ENCODE measurements at places on chromosomes 3 and 15. TPM values are rescaled to one million over a fixed set of nuclear protein-coding genes. Genes with fewer than 3 reads are reported as not detected.
A peak's percentile ranks its signal among the peaks of the same experiment; 100 is the strongest.

The SAMMSON gene
- not detected for polyA plus RNA-seq

DNA sequence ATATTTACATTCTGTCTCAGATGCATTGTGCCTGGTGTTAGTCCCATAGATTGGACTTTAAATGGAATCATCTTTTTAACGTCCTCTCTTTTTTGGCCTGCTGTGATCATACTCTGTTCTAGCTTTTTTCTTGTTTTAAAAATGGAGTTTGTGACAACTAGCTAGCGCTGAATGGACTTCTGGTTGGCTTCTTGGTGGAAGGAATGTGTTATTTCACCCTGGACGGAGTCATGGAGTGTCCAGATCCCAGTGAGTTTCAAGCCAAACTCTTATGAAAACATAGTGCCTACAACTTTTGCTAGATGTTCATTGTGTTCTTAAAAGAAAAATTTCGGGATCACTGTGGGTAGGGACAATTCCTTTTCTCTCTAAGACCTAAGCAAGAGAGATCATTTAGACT lies 192.6 kb downstream of the TCF12 start:
- no peak for DNase-seq

DNA sequence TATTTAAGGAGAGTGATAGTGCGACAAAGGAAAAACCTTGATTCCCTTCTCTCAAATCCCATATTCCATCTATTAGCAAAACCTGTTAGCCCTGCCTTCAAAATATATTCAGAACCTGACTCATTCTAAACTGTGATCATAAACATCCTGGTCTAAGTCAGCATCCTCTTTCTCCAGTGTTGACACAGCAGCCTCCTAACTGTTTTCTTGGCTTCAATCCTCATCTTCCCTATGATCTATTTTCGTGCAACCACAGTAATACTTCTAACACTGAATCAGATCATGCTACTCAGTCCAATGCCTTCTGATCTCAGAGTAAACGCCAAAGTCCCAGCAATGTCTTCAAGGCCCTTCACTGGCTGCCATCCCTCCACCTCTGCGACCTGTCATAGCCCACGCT lies 785.1 kb downstream of the EDEM1 start:
- no peak for DNase-seq

The ANKDD1A gene
- 3.5 TPM for polyA plus RNA-seq

DNA sequence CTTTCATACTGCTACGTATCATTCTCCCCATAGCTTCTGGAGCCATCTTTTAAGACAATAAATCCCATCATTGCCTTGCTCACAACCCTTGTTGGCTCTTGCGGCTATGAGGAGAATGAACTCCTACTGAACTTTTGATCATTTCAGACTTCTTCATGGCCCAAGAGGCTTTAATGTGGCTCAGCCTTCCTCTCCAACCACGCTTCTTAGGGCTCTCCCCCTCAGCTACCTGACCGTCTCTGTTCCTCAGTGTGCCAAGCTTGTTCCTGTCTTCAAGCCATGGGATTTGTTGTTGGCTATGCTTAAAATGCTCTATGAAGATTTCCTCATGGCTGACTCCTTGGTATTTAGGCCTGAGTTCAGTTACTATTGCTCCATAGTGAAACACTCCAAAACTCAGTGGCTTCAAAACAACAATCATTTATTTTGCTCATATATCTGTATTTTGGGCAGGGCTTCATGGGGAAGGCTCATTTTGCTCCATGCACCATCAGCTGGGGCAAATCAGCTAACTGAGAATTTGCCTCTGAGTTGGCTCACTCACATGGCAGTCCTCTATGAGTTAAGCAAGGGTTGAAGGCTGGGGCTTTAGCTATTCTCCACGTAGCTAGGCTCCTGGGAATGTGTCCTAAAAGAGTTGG lies 47.5 kb downstream of the FOXL2 start:
- DNase-seq: no peak

DNA sequence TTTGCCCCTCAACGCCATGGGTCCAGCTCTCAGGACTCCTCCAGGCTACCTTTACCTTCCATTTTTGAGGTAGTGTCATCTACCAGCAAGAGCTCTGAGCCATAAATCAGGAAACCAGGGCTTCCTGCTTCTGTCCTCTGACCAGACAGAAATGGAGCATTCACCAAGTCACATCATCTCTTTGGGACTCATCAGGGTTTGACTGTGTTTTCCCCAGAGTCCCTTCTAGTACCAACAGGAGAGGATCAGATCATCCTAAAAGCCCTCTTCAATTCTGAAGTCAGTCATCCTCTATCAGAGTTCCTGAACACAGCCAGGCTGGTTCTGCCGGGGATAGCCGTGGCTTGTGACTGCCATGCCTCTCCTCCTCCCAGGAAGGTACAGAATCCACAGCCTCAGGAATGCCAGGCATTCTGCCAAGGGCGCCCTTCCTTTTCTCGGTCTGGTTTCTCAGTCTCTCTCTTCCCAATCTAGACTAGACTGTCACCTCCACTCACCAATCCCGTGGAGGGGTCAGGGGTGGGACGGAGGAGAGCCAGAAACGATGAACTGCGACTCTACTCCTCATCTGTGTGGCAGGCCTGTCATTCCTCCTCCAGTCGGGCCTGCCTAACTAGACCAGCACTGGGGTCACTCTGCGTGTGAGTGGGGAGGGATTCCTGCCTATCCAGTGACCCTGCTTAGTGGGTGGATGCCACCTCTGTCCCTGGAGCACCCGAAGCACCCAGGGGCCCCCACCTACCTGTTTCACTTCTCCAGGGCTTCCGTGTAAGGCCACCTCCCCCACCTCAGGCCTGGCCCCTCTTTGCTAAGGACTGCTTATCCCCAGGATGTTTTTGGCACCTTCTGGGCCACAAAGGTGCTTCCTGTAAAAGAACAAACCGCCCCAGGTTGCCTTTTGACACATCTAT lies 30.9 kb downstream of the CCNL1 start:
- peak; percentile 54 for DNase-seq

DNA sequence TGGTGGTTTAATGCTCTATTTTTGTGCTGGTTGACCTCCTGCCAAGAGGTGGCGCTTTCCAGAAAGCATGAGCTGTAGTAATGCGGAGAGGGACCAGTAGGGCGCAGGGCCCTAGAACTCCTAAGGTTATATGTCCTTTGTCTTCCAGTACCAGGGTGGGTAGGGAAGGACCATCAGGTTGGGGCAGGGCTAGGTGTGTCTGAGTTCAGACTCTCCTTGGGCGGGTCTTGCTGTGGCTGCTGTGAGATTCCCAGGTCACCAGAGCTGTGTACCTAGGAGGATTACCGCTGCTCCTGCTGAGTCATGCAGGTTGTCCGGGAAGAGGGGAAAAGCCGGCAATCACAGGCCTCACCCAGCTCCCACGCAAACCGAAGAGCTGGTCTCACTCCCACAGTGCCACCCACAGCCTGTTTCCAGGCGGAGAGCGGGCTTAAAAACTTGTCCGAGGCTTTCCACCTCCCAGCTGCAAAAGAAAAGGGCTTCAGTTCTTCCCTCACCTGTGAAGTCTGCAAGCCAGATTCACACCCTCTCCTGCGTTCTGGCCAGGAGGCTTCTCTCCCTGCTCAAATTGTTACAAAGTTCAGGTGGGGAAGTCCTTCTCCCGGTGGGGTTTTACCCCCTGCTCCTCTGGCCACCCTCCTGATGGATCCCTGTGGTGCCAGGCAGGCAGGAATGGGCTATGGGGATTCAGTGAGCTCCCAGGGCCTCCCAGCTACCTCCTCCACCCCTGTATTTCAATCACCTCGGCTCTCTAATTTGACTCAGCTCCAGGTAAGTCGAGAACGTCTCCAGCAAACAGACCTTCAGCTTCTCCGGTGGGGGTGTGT lies 37.7 kb upstream of the BCHE start:
- no peak for DNase-seq

GRCh38 chr15:86488046-86488445 lies 408.4 kb downstream of the AGBL1 start:
- no peak for DNase-seq

The ISLR2 gene
- 0.20 TPM for polyA plus RNA-seq

GRCh38 chr3:41148478-41148877 lies 50.8 kb upstream of the CTNNB1 start:
- no peak for DNase-seq

The ALDH1A2 gene
- 0.68 TPM for polyA plus RNA-seq

GRCh38 chr3:27681249-27681748 lies 40.8 kb downstream of the EOMES start:
- DNase-seq: peak; percentile 91

The P2RY14 gene
- polyA plus RNA-seq: not detected

GRCh38 chr15:79815468-79815867 lies 81.3 kb downstream of the MTHFS start:
- DNase-seq: no peak

DNA sequence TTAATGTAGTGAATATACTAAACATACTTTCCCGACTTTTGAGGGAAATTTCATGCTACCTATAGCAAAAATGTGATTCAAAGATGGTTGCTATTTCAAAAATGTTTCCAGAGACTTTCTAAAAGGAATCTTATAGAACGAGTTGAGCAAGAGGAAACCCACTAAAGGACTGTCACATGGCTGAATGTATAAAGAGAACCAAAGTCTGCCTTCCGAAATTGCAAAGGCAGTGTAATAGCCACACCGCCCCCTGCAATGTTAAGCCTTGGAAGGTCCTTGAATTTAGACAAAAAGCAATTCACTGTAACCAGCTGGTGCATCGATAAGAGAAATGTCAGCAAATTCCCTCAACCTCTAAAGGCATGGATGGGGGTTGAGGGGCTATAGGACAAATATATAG lies 142.8 kb downstream of the CHL1 start:
- no peak for DNase-seq

- no peak for DNase-seq
Measured at GRCh38 chr3:183224180-183224970, 28.7 kb upstream of the B3GNT5 start.

DNA sequence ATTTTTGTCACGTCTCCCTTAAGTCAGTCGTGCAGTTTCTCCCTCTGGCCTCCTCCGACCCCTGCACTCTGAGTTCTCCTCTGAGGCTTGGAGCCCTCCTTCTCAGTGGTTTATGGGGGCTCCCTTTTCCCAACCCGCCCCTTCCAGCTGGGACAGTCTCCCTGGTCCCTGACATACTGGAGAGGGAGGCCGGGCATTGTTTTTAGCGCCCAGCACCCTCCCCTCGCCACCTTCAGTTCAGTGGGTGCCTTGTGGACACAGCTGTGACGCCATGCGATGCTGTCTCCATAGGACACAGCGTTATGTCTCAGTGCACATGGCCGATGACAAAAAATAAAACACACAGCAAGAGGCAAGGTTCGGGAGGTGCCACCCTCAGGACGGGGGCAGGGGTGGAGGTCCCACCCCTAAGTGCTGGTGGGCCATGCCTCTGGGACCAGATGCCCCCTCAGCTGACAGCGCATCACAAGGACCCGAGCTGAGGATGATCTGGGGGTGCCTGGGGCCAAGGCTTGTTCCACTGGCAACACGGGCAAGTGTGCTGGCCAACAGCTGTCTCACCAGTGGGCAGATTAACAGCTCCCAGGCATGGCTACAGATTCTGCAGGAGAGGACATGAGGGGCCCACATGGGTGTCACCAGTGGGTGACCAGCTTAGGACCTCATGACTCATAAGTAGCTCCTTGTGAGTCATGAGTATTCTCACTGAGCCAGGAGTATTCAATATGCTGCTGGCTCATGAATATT lies 81.6 kb downstream of the PLXNA1 start:
- peak; percentile 87 for DNase-seq

The KLHL40 gene
- polyA plus RNA-seq: not detected

DNA sequence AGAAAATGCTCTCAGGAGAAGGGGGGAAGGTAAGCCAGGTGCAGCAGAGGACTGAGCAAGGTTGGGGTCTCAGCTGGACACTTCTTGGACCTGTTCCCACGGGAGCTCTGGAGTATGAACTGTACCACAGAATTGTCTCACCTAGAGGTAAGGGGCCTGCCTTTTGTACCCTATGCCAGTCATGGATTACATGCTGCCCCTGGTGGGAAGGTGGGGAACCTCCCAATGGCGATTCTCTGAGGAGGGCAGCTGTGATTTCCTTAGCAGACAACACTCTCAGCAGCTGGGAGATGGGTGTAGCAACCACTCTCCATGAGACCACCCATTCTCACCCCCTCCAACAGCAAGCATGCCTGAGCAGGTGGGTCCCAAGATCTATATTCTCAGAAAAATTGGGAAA lies 329.4 kb upstream of the CTNNB1 start:
- no peak for DNase-seq

The EFCAB12 gene
- not detected for polyA plus RNA-seq

The RAB7A gene
- 255 TPM for polyA plus RNA-seq

The TTC23 gene
- 10.0 TPM for polyA plus RNA-seq

GRCh38 chr15:63945838-63946298 lies 100.4 kb downstream of the DAPK2 start:
- no peak for DNase-seq

GRCh38 chr3:196749125-196749524 lies 9.5 kb downstream of the PAK2 start:
- DNase-seq: no peak

The DLL4 gene
- not detected for polyA plus RNA-seq

DNA sequence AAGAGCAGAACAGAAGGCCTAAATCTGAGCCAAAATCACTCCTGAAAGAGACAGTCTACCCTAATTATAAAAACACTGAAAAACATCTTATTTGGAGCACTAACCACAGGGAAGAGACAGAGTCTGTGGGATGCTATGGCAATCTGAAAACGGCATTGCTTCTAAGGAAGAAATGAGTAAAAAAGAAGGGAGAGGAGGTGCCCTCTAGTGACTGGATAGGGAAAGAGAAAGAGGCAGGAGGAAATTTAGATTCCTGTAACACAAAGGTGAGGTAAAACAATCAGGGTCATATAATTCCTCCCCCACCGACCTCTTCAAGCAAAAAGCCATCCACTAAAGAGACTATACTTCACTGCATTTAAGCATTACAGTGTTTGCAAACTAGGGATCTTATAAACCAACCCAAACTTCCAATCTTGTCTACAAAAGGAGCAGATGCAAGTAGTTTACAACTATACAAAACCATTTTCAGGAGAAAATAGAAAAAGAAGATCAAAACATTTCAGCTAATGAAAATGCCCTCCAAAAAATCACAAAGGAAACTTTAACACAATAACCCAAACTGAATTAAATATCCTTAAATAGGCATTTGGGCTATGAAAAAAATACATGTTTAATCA lies 32.6 kb downstream of the HACD2 start:
- peak; percentile 45 for DNase-seq

DNA sequence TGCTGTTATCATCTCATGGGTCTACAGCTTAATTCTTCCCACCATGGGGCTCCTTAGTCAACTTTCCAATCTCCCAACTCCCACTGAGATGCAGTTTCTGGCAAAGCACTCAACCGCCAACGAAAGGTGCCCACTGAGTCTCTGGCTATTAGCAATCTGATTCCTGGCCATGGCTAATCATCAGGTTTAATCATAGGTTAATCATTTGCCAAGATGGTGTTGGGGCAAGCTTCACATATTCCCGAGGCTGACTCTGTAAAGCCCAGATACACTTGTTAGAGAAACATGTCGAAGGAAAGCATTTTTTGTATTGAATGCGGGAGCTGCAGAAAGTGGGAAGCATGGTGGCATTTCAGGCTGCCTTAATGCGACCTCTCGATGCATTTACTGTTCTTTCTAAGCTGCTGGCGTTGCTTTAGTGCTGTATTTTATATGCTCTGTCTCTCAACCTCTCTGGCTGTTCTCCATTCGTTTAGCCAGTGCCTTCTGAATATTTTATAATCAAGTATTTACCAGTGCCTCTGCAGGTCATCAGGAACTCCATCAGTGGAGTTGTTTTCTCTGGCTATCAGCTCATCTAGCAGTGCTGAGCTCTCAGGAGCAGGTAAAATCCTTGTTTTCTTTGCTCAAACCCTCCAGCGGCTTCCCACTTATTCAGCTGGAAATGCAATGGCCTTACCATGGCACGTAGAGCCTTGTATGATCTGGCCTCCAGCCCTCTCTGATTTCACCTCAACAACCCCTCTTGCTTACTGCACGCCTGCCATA lies 67.0 kb downstream of the EDEM1 start:
- DNase-seq: no peak

The CPLX3 gene
- polyA plus RNA-seq: not detected

The GOLGA8T gene
- polyA plus RNA-seq: not detected

GRCh38 chr3:32184187-32184730 lies 54.2 kb upstream of the CMTM8 start:
- DNase-seq: peak; percentile 62

All from GM23248 (cell line).